ENCODE measurements at places on chromosomes 5 and 9.
A peak's percentile ranks its signal among the peaks of the same experiment; 100 is the strongest.

- no peak for DNase-seq
These were observed 70.0 kb downstream of the EXOSC2 start for GRCh38 chr9:130763331-130764171.

GRCh38 chr5:120472911-120473310, 8.8 kb downstream of the PRR16 start:
- no peak for DNase-seq

DNA sequence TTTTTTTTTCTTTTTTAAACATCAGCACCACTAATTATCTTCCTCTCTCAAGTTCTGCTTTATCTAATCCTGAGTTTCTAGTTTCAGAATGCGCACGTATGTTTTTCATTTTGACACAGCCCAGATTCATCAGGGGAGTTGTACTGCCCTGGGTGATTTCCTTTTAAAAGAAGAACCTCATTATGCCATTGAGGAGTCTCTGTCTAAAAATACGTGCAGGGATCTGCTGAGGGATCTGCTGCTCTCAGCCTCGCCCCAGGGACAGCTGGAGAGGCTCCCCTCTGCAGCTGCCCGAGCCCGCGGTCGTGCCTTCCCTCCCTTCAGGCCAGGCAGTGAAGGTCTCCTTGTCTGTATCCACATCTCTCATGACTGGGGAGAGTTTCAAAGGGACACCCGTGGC, 273.1 kb downstream of the ARHGEF28 start:
- DNase-seq: no peak

GRCh38 chr5:102764381-102765004, 9.4 kb downstream of the PAM start:
- DNase-seq: no peak

GRCh38 chr5:136028782-136029742, at the start of gene TGFBI:
Gene TGFBI (plus strand): TSS chr5:136028988. CDS start chr5:136029056, 68 bp downstream.
- DNase-seq: peak; percentile 40

DNA sequence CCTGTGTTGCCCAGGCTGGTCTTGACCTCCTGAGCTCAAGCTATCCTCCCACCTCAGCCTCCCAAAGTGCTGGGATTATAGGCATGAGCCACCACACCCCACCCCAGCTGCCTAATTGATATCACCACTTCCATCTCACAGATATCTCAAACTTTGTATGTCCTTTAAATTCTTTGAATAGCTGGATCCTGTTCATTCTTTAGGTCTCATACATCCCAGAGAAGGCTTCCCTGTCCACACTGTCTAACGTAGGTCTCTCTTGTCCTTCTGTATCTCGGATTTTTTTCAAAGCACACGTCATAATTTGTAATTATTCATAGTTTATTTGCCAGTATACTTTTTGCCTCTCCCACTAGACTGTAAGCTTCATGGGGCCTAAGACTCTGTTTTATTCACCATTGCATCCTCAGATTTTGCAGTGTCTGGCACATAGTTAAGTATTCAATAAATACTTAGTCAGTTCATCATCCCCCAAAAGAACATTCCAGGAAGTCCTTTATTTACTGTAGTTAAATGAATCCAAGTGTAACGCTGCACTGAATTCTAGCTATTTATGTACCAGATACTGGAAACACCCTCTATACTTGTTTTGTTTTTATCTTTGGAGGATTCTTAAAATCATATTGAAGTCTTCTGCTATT, 10.5 kb downstream of the ARSK start:
- DNase-seq: no peak

DNA sequence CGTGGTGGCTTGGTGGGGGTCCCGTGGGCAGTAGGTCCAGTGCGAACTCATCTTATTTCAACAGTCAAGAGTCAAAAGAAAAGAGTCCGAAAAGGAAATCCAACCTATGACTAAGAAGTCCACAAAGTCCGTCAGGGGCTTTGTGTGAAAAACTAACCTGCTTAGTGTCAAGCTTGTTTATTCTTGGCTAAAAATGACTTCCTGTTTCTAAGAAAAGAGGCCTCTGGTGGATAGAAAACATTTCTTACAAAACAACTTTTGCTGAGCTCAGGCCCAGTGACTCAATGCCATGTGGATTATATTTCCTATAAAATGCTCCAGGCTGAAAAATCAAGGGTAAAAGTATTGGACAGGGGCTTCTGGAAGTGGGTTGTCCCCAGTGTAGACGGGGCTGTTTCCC, 105.9 kb downstream of the GADD45G start:
- DNase-seq: no peak

DNA sequence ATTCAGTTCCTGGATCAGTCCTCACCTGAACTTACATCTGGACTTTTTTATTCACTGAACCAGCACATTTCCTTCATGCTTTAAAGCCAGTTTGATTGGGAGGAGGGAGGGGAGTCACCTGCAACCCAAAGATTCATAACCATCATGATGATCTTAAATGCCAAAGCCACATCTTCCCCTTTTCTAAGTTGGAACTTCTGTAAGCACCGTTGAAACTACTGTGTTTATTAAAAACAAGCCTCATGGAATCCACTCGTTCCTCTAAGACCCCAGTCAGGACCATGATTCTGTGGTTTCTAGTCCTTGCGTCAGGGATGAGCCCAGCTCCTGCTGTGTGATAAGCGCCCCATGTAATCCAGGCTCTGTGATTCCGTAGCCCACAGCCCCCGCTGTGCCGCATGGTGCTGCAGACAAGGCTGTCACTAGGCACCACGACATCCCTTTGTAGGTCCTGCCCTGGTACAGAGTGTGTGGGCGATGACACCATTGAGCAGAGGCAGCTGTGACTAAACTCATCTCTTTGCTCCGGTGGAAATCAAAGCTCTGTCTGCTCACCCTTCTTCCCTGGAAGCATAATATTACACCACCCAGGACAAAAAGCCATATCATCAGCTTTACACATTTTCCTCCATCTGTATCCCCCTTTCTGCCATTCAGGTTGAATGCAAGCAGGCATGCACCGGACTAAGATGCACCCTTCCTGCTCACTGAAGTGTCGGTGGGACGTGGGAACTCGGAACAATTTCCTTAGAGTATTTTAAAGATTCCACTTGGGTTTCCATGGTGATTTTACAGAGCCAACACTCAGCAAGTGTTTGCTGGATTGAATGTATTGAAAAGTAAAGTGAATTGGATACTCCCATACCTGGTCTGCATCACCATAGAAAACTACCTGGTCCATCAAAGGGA, 132.0 kb upstream of the FSTL4 start:
- no peak for DNase-seq

DNA sequence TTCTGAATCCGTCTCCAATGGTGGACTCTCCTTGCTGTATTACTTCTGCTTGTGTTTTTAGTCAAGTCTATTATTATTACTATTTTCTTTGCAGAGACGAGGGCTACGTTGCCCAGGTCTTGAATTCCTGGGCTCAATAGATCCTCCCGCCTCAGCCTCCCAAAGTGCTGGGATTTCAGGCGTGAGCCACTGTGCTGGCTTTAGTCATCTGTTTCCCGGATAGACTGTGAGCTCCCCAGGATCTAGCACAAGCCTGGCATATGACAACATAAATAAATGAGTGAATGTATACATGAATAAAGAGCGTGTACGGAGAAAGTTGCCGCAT, 439 bp upstream of the DDX46 start:
- DNase-seq: no peak

DNA sequence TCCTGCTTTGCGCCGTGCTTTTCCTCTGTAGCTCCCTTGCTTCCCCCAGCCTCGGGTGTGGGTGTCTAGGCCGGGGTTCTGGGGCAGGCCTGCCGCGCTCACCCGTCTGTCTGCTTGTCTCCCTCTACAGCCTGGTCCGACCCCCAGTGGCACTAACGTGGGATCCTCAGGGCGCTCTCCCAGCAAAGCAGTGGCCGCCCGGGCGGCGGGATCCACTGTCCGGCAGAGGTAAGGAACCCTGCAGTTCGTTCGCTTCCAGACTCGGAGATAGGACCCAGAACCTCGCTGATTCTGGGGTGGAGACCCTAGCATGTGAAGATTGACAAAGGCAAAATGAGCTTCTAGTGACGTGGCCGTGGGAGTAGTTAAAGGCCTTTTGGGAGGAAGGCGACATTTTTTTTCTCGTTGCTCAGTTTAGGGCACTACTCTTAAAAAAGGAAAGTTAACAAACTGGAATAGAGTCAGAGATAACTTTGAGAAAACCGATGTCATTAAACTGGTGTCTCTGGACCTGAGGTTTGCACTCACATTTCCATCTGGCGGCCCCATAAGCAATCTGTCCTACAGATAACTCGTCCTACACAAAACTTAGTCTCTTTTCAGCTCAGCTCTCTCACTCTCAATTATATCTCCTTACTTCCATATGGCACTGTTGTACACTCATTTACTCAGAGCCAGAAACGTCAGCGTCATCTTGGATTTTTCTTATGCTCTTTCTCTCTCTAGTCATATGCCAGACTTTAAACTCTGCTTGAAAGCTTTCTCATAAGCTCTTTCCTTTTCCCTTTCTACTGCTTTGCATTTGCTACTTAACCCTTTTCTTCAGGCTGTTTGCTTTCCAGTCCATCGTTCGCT, 561 bp downstream of the SEC61B start:
- DNase-seq: no peak

All from stimulated activated CD4-positive, alpha-beta T cell treated with anti-CD3 and anti-CD28 coated beads, Interleukin-15, amount 100 ng/mL, for 24 hours (primary cell).